ENCODE measurements at places on chromosomes 5 and 9.
A peak's percentile ranks its signal among the peaks of the same experiment; 100 is the strongest.

- DNase-seq: no peak
These were observed 153.8 kb upstream of the KCNN2 start for GRCh38 chr5:114208120-114208519.

DNA sequence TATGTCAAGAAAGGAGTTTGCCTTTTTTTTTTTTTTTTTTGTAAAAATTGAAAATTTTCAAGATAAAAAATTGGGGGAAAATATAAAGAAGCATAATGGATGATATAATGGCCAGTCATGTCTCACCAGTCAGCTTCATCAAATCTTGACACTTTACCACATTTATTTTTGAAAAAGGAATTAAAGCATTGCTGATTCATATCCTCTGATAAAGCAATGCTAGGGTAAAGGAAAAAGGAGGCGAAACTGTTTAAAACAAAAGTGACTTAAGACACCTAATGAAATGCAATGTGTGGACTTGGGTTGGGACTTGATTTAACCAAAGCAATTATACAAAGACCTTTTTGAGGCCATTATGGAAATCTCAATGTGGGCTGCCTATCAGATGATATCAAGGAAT, 208.5 kb downstream of the ARHGAP26 start:
- peak; percentile 8 for DNase-seq

DNA sequence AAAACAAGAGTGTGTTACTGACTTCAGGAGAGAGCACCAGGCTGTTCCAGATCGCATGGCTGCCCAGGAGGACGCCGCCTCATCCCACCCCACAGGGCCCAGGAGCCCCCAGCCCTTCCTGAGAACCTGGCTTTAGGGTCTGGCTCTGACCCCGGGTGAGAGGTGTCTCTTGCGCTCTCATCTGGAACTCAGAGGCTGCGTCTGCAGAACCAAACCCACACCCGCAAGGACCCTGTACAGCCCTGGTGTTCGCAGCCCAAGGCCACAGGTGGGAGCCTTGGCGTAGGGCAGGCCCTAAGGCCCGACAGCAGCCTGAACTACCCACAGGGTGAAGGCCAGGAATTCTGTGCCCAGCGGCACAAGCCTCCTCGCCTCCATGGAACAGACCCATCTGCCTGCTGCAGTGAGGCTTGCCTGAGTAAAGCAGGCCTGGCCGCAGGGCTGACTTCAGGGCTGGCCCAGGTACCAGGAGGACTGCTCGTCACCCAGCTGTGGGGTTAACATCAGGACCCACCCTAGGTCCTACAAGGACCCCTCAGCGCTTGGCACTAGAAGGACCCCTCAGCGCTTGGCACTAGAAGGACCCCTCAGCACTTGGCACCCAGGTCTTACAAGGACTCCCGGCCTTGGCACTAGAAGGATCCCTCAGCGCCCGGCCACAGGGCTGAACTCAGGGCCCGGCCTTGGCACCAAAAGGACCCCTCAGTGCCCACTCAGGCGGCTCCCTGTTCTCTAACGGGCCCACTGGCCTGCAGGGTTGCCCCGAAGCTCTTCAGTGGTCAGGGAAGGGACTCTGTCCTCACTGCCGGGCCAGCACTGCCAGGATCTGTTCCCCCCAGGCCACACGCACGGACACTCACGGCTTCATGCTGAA, 48.2 kb downstream of the NKD2 start:
- DNase-seq: no peak

DNA sequence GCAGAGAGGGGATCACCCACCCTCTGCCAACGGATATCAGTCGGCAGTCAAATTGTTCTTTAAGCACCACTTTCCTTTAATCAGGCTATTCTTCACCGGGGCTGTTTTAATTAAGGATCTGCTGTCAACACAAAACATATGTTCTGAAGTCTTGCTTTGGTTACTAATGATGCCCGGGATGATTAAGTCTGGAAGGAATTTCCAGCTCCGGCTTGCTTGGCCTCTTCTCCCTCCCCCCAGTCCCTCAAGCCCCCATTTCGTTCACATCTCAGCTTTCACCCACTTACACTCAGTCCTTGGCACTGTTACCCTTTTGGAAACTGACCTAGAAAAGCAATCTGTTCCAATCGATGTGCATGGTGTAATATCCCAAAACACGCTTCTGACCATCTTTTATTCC, 74.7 kb downstream of the MSX2 start:
- peak; percentile 54 for DNase-seq

DNA sequence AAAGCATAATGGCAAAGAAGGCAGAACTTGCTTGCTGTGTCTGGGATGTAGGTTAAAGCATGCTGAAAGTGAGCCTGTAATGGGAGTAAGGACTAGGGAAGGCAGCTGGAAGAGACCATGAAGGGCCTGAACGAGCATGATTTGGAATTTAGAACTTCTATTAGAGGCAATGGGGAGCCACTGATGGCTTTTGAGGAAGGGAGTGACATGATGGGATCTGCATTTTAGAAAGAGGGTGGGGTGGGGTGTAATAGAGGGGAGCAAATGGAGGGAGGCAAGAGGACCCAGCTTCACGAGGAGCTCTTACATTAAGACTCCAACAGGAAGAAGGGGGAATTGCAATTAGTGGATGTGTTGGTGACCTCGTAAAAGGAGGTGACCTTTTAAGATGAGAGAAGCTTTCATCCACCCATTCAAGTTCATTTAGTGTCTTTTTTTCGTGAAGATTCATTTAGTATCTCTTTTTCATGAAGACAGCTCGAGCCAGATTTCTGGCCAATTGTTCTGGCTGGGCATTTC, 13.6 kb upstream of the GABRP start:
- DNase-seq: no peak

GRCh38 chr5:43202380-43202779, 10.4 kb downstream of the NIM1K start:
- DNase-seq: no peak

GRCh38 chr9:89532944-89533343, 35.0 kb upstream of the SEMA4D start:
- no peak for DNase-seq

DNA sequence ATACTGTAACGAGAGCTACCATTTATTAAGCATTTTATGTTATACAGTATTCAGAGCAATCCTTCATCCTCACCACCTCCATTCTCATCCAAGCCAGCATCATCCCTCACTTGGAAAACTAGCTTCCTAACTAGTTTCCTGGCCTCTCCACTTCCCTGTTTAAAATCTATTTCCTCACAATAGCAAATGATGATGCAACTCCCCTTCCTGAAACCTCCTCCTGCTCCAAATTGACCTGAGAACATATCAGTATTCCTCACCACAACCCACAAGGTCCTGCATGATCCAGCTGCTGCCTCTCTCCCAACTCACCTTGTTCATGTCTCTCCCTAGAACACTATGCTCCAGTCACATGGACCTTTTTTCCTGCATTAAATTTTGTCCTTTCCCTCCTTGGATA, 4.3 kb upstream of the SLC36A2 start:
- DNase-seq: no peak

GRCh38 chr5:142432369-142432863, 107.6 kb upstream of the SPRY4 start:
- DNase-seq: no peak

DNA sequence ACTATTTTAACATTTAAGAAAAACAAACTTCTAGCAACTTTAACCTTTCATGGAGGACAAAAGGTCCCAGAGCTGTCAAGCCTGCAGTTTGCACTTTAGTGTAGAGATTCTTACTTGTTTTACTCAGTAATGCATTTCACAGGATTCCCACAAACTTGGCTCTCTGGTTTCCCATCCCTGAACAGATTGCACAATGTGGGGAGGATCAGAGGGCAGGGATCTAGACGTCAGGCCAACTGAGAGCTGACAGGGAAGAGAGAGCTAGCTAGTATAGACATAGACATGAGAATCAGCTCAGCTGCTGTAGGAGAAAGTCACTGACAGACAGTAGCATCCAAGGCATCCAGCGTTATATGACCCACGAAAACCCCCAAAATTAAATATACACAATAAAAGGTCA, 20.9 kb upstream of the BNIP1 start:
- DNase-seq: no peak

GRCh38 chr9:26746357-26747072, 146.1 kb downstream of the CAAP1 start:
- peak; percentile 43 for DNase-seq

DNA sequence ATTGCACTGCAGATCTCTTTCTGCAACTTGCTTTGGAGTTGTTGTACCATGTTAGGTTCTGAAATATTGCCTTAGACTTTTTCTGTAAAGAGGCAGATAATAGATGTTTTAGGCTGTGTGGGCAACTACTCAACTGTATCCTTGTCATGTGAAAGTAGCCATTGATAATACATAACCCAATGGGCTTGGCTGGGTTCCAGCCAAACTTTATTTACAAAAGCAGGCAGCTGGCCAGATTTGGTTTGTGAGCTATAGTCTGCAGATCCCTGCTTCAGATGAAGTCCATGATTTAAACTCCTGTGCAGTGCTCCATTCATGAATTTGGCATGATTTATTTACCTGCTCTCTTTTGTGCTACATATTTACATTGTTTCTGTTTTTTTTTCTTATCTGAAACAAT, 300.4 kb downstream of the IRX2 start:
- no peak for DNase-seq

GRCh38 chr9:110309681-110310080, 28.0 kb downstream of the TXNDC8 start:
- no peak for DNase-seq

GRCh38 chr5:61625681-61626621, 293.9 kb downstream of the ZSWIM6 start:
- DNase-seq: peak; percentile 72

- DNase-seq: no peak
These were observed 97.9 kb downstream of the DAPK1 start for GRCh38 chr9:87595610-87596009.

DNA sequence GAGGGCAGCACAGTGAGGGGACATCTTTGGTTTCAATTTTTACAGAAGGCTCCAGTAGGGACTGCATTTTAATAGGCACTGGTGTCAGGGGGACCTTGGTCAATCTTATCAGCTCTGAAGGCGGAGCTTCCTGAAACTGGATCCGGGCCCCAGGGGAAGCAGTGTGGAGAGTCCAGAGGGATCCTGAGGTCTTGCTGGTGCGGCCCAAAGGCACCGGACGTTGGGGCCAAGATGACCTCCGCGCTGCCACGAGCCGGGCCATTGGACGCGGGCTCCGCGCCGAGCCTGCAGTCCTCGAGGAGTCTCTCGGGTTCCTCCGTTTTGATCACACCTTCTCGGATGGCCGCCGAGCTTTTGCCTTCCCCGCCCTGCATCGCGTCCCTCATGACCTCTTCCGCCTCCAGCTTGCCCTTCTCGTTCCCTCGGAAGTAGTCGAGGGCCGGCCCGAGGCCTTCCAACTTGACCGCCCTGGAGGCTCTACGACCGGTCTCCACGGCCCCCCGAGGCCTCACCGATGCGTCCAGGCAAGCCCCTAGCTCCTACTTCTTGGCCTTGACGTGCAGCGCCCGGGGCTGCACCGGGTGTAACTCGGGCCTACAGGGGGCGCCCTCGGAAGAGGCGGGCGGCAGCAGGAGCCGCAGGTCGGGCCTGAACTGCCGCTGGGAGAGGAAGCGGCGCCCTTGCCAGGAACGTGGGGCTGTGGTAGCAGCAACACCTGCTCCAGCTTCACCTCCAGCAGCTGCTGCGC, 18.8 kb downstream of the C5orf52 start:
- DNase-seq: no peak

- no peak for DNase-seq
These were observed 60.5 kb upstream of the C9orf72 start for GRCh38 chr9:27633764-27634163.

- no peak for DNase-seq
These were observed 16.6 kb upstream of the EGFL7 start for GRCh38 chr9:136645903-136646754.

- DNase-seq: peak; percentile 25
These were observed 47.8 kb downstream of the RNF145 start for GRCh38 chr5:159161361-159162214.

DNA sequence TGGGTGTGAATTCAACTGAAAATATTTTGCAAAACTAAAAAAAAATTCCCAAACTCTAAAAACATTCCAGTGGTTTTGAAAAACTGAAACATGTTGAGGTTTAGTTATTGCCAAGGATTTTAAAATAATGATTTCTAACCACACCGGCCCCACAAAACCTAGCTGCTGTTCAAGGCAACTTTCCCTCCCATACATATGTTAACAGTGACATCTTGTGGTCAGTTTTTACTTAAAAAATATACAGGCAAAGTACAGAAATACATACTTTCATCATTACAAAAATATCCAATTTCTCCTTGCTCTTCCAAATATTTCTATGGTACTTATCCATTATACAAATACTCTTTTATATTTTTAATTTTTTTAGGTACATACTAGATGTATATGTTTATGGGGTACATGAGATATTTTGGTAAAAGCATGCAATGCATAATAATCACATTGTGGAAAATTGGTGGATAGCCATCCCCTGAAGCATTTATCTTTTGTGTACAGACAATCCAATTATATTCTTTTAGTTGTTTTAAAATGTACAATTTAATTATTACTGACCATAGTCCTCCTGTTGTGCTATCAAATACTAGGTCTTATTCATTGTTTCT, 34.4 kb upstream of the MRPS30 start:
- peak; percentile 36 for DNase-seq

- DNase-seq: peak; percentile 14
These were observed 94.7 kb upstream of the OSMR start for GRCh38 chr5:38751103-38751502.

DNA sequence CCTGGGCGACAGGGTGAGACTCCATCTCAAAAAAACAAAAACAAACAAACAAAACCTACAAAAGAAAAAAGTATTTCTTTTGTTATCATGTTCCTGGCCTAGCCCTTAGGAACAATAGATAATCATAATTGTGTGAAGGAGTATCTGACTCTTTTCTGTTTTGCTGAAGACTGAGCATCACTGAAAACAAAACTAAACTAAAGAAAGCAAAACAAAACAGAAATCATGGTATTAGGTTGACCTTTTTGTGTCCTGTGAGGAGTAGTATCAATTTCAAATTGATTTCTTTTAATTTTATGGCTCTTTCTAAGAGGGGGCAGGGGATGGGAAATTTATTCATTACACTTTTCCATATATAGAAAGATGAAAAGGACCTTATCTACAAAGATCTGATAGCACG, 246.0 kb downstream of the YTHDC2 start:
- DNase-seq: no peak
